ENCODE measurements at places on chromosomes 1 and 21.

DNA sequence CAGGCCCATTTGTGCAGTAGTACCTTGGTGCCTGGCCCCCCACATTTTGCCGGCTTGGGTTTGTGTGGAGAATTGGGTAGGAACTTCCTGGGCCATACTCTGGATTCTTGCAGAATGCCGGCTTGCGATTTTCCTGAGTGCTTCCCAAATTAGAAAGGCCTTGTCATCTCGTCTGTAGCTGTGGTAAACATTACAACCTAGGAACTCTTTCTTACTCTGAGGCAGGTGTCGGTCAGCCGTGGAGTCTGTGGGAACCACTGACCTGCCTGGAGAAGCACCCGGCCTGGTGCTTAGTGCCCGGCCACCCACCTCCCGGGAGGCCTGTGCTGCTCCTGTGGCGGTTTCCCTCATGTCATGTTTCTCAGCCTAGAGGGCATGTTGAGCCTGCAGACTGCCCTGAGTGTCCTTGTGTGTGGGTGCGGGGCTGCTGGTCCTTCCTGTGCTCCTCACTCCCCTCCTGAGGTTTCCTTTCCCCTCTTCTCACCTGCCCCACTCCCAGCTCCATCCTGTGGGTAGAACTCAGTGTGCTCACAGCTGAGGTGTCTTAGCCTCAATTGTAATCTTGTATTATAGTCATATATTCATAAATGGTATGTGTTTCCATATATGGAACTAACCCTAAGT, 64.7 kb downstream of the S100B start:
- no peak for DNase-seq

GRCh38 chr1:55751776-55752175, 536.6 kb upstream of the USP24 start:
- no peak for DNase-seq

GRCh38 chr1:16925635-16926490, 4.1 kb downstream of the CROCC start:
- DNase-seq: no peak

GRCh38 chr1:88088481-88088880, 595.6 kb upstream of the PKN2 start:
- DNase-seq: no peak

GRCh38 chr1:29372108-29372507, 135.8 kb downstream of the PTPRU start:
- no peak for DNase-seq

DNA sequence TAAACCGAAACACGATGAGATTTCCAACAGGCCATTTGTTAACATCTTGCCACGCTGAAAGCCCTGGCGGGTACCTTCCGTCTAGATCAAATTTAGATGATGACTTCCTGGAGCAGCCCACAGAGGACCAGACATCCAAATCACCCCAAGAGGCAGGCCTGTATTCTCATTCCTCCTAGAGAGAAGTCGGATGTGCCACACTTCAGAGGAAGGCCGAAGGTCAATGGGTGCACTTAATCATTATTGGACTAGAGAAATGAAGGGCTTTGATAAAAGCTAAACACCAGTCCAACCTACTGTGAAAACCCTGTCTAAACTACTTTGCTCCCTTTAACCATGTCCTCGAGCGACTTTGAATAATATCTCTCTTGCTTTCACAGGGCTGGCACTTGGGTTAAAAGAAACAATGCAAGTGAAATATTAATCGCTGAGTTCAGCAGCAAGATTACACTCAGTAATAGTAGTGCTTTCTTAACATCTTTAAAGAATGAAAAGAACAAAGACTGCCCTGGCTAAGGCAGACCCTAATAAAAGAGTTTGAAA, 76.5 kb downstream of the BCAR3 start:
- no peak for DNase-seq

DNA sequence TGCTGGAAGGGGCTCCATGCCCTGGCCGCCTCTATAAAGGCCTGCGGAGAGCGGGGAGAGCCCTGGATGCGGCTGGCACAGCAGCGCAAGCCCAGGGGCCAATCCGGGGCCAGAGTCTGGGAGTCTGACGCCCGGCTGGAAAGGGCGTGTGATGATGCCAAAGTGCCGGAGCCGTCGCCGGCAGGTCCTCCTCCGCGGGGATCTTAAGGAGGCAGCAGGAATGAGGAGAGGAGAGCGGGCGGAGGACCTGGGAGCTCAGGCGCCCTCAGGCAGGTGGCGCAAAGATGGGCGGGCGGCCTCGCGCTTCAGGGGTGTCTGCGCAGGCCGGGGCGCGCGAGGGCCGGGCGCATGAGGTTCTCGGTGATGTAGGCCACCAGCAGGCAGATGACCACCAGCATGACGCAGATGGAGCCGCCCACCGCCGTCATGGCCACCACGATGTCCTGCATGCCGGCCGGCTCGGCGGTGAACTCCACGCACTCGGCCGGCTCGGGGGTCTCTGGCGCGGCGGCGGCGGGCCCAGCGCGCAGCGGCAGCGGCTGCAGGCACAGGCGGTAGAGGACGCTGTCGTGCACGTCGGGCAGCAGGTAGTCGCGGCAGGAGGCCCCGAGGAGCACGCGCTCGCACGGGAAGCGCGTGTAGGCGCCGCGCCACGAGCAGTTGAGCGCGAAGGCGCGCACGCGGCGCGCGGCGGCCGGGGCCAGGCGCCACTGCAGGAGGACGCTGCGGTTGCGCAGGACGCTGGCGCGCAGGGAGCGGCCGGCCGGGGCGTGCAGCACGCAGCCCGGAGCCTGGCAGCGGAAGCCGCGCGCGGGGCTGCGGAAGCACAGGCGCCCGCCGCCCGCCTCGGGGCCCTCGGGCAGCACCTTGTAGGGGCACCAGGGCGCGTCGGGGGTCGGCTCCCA, 653 bp downstream of the FNDC10 start:
- DNase-seq: no peak

DNA sequence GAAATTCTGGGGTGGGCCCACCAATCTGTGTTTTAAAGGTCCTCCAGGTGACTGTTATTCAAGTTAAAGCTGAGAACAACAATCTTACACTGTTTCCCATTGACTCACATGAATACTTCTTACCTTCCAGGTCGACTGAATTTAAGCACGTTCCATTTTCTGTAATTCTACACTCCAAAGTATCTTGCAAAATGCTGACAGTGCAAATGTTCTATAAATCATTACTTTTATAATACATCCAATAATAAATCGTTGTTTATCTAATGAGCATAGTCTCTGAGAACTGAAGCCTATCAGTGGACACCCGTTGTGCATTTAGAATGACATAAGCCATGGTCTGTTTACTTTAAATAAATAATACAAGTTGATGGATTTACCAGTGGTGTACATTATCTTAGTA, 75.8 kb upstream of the FMO3 start:
- no peak for DNase-seq

DNA sequence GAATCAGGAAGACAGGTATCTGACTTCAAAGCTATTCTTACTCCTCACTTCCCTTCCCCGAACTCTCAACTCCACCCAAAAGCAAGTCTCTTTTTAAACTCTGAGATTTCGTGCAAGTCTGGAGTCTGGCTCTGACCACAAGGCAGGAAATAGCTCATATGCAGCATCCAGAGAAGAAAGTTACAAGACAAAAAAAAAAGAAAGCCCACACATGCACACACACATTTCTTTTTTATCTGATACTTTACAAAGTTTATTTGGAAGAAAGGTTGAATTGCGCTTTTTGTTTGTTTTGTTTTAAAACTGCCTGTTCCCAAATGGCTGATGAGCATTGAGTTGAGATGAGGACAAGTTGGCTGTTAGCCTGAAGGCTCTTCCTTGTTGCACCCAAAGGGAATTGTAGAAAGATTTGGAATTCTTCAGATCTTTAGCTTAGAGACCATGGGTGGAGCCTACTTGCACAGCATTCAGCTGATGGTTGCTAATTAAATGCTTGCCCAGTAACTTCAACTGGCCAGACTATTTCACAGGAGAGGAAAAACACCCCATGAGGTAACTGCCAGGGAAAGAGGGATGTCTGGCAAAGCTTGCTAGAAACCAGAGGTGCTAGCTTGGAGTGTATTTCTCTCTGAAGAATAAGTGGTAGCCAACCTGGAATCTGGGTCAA, 490.3 kb downstream of the TTLL7 start:
- DNase-seq: no peak

DNA sequence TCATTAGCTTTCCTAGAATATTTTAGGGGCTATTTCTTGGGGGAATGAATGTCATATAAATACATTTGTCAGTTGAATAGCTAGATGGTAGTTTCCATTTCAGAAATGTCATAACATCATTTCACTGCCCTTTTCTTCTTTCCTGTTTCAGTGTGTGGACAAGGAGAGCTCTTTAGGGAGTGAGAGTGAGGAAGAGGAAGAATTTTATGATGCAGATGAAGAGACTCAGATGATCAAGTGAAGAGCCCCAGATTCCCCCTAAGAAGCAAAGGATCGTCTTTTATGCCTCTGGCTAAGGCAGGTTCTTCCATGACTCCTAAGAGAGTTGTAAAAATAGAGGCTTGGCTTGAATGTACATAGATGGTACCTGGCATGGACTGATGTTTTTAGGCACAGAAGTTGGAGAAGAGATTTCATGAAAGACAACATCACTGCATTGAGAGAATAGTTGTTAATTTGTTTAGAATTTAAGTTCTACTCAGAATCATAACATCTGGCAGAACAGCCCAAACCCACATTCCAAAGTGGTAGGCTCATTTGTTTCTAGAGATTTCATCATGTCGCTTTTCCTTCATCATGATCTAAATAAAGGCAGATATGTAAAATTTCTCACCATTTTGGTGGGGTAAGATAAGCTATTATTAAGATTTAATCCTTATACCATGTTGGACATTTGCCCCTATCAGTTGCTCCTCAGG, 44.2 kb upstream of the MAB21L3 start:
- no peak for DNase-seq

DNA sequence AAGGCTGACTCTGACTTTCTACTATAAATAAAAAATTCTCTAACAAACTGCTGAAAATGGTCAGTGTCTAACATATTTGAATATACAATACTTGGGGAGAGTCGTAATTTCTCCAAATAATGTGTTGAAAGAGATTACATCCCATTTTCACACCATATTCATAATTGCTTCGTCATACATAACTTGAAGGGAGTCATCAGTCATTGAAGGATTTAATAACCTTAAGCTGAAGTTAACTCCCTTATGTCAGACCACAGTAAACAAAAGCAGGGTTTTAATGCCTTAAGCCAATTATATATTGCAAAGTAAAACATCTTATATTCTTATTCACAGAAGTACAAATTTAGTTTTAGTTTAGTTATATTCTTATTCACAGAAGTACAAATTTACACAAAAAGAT, 129.9 kb downstream of the RERE start:
- no peak for DNase-seq

DNA sequence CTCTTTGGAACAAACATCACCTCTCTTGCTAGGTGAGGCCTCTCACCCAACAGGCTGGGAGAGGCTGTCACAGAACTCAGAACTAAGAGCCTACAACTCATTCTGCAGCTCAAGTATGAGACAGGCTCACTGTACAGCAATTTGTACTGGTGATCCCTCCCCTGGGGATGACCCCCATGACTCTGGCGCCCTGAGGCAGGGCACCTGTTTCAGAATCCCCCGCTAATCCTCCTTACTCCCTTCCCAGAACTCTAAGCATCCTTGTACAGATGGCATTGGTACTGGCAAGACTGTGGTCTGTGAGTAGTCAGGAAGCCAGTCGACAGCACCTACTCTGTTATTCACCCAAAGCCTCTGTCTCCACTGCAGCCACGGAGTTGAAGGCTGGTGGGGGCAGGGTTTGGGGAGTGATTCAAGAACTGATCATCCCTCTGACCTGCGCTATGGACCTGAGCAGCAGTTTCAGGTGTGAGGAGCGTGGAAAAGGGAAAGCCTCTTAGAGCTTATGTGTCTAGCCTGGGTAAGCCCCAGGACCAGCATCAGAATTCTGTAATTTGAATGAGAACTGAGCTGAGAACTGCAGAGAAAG, 655.5 kb downstream of the KIF26B start:
- no peak for DNase-seq
